ENCODE measurements at places on chromosomes 7 and 10. TPM values are rescaled to one million over a fixed set of nuclear protein-coding genes. Genes with fewer than 3 reads are reported as not detected.

The ZNF804B gene
- not detected for total RNA-seq

The JAKMIP3 gene
- 0.35 TPM for total RNA-seq

The PYROXD2 gene
- total RNA-seq = 4.4 TPM

The SLC39A12 gene
- not detected for total RNA-seq

The LIPF gene
- total RNA-seq = not detected

The HOXA11 gene
- total RNA-seq = not detected

The WNT2 gene
- total RNA-seq = not detected

The IFIT2 gene
- total RNA-seq = 43.5 TPM

The ZEB1 gene
- 32.0 TPM for total RNA-seq

The SERPINE1 gene
- 0.07 TPM for total RNA-seq

The EPO gene
- not detected for total RNA-seq

DNA sequence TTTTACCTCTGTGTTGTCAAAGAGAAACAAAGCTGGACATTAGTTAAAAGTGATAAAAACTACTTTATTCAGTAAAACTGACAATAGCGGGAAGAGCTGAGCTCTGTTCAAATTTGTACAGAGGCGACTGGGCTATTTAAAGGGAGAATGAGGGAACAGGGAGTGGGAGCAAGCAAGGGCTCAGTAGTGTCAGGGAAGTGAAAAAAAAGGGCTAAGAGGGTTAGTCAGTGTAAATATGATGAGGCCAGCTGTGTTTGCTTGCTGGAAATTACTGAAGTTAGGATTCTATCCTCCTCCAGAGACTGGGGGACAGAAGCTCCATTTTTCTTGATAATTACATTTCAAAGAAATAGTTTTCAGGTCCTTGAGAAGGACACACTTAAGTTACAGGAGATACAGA, 232.5 kb downstream of the SH2D4B start:
- H3K4me1 ChIP-seq = no peaks in the 10 kb centered on the region
- DNase-seq = no peak
- no peak overlapping the region for H3K27ac ChIP-seq
- no peak overlapping the region for H3K4me3 ChIP-seq
- peaks cover 21% of the 10 kb centered on the region for H3K27me3 ChIP-seq

GRCh38 chr10:43286076-43286805, 19.4 kb upstream of the RASGEF1A start:
- no peaks in the 10 kb centered on the region for H3K36me3 ChIP-seq
- H3K4me1 ChIP-seq = peaks cover 24% of the 10 kb centered on the region
- H3K4me3 ChIP-seq = no peak overlapping the region
- peak overlapping the region; percentile 9 for H3K27ac ChIP-seq

DNA sequence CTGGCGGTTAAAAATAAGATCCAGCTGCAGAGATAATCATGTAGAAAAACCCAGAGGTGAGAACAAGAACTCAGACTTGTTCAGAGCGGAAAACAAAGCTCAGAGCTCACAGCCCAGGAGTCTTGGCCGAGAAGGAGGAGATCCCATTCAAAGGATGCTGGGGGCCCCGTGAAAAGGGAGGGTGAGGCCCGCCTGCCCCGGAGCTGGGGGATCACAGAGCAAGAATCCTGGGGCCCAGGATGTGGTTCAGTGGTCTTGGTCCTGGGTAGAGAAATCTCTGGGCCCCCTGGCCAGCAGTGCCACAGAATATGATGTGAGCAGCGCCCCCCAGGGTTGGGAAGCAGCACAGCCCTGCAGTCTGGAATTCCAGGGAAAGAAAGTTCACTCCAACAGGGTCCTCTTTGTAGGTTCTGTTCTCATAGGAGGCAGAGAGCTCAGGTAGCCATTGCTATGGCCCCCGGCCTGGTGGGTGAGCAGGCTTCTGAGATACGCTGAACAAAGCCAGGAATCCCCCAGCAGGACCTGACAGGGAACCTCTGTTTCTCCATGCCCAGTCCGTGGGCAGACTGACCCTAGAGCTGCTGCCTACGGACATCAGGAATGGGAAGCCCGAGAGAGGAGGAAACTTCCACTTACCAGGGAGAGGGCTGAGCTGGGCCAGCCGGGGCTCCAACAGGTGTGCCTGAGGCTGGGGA, 77.7 kb upstream of the GNA12 start:
- H3K27ac ChIP-seq = no peak overlapping the region
- H3K36me3 ChIP-seq = peaks cover 56% of the 10 kb centered on the region

GRCh38 chr10:11337516-11337915, 273.9 kb downstream of the USP6NL start:
- peak; percentile 51 for DNase-seq
- H3K4me3 ChIP-seq = peak overlapping the region; percentile 48
- H3K27ac ChIP-seq = peak overlapping the region; percentile 52
- H3K27me3 ChIP-seq = no peaks in the 10 kb centered on the region
- H3K4me1 ChIP-seq = peaks cover 36% of the 10 kb centered on the region
- H3K36me3 ChIP-seq = peaks cover 24% of the 10 kb centered on the region

- no peaks in the 10 kb centered on the region for H3K36me3 ChIP-seq
- H3K27me3 ChIP-seq = no peaks in the 10 kb centered on the region
- no peak for DNase-seq
- H3K4me1 ChIP-seq = peaks cover under 1% of the 10 kb centered on the region
- no peak overlapping the region for H3K4me3 ChIP-seq
Observed at GRCh38 chr7:100598425-100598824, 3.7 kb upstream of the PCOLCE start.

DNA sequence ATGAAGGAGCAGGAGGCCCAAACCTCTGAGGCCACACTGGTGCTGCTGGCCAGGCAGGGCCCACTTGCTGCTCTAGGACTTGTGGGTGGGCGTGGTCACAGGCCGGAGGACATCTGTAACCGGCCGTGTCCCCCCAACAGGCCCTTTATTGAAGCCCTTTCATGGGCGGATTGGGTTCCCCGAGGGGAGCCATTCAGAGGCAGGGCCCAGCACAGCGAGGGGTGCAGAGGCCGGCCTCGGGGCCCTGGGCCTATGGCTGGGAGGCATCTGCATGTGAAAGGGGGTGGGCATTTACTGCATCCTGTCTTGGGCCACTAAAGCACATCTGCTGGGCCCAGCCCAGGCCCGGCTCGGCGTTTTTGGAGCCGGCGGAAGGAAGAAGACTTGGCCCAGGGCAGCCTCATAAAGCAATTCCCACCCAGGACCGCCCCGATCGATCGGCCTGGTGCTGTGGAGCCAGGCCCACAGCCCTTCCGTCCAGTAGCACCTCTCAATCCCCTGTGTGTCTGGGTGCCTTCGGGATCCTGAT, 8.4 kb downstream of the LHPP start:
- no peak overlapping the region for H3K4me3 ChIP-seq
- no peak overlapping the region for H3K27ac ChIP-seq
- H3K36me3 ChIP-seq = no peaks in the 10 kb centered on the region
- peaks cover 16% of the 10 kb centered on the region for H3K4me1 ChIP-seq
- DNase-seq = no peak

- no peaks in the 10 kb centered on the region for H3K4me1 ChIP-seq
- H3K36me3 ChIP-seq = no peaks in the 10 kb centered on the region
- DNase-seq = no peak
- H3K27ac ChIP-seq = no peak overlapping the region
Observed at GRCh38 chr10:124367936-124368335, 50.8 kb downstream of the OAT start.

DNA sequence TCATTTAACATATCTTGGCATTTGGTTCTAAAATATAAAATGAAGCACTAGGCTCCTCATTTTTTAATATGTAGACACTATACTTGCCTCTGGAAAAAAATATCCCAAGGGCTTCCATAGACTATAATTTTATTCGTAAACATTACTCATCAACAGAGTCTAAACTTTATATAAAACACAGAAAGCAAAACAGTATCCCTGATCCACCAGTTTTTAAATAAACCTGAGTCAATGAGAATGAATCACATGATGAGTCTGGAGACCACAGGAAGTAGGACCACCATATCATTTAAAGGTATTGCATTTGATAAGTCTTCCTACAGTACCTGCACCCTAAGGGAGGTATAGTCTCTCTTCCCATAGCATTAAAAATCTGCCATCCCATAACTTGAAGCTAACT, 228.0 kb downstream of the DGKI start:
- H3K27ac ChIP-seq = no peak overlapping the region
- H3K27me3 ChIP-seq = peaks cover 5% of the 10 kb centered on the region
- no peaks in the 10 kb centered on the region for H3K4me1 ChIP-seq
- H3K36me3 ChIP-seq = no peaks in the 10 kb centered on the region
- DNase-seq = no peak
- H3K4me3 ChIP-seq = no peak overlapping the region

DNA sequence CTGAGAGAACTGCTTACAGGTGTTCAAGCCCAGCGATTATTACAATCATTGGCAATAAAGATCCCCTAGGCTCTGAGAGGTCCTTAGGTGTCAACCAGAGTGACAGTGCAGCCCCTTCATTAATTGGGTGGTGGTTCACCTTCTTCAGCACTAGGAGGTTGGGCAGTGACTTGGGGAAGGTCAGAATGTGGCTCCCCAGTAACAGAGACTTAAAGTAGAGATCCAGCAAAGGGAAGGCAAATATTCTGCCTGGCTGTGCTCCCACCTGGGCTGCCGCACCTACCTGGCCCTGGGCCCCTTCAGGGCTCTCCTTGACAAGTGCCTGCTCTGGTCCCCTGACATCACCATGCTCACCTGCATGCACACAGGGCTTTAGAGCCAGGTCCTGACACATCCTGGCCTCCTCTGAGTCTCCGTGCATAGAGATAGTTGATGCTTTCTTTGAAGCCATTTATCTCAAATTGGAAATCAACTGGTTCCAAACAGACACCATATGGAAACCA, 1.9 kb downstream of the CLRN3 start:
- peaks cover 2% of the 10 kb centered on the region for H3K27me3 ChIP-seq
- no peak overlapping the region for H3K27ac ChIP-seq
- no peaks in the 10 kb centered on the region for H3K36me3 ChIP-seq
- H3K4me1 ChIP-seq = peaks cover 2% of the 10 kb centered on the region
- no peak for DNase-seq
- H3K4me3 ChIP-seq = no peak overlapping the region

GRCh38 chr7:41880107-41880506, 177.2 kb upstream of the INHBA start:
- no peak for DNase-seq
- peaks cover 14% of the 10 kb centered on the region for H3K27me3 ChIP-seq
- H3K27ac ChIP-seq = peak overlapping the region; percentile 72
- peaks cover 38% of the 10 kb centered on the region for H3K4me1 ChIP-seq
- H3K36me3 ChIP-seq = peaks cover 27% of the 10 kb centered on the region

- no peak overlapping the region for H3K27ac ChIP-seq
- no peaks in the 10 kb centered on the region for H3K36me3 ChIP-seq
- no peaks in the 10 kb centered on the region for H3K4me1 ChIP-seq
Observed at GRCh38 chr10:97081621-97082235, 104.0 kb downstream of the SLIT1 start.

DNA sequence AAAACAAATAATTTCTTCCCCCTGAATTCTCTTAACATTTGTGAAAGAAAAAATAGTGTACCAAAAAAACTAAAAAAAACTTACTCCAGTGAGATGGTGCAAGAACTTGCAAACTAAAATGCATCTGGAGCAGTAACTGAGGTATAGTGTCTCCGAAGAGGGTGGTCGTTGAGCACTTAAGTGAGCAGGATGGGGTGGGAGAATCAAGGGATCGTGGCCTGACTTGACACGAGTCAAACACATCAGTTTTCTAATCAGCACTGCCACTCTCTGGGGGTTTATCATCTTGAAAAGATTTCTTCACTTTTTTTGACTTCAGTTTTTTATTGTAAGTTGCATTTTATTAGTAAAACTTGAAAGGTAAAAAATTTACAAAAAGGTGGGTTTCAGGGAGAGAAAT, 2.5 kb downstream of the ZNF273 start:
- peaks cover 23% of the 10 kb centered on the region for H3K36me3 ChIP-seq

DNA sequence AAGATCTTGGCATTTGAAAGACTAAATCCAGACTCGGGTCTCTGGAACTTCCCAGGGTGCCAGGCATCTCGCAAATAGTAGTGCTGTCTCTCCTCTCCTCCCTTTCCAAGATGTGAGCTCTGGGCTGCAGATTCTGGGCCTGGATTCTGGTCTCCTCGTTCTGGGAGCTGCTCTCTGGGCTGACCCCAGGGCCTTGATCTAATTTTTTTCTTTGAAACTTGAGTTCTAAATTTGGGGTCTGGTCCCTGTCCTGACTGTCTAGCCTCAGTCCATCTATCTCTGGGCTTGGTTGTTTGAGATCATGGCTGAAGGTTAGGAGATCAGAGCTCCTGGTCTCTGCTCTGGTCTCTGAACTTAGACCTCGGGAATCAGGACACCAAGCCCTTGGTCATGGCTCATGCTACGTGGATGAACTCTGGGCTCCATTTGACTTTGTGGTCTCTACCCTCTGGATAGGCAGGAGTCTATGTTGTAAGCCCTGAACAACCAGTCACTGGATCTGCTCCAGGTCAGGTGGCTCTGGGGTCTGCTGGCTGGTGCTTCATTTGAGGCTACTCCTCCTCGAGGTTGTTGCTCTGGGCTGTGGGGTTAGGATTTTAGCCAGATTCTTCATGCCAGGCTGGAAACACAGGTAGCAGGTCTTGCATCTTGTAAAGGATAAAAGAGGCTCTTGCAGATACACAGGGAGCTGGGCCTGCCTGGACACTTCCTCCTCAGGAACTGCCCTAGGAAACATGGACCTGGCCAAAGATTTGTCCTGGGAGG, 8.0 kb upstream of the MBL2 start:
- no peak overlapping the region for H3K4me3 ChIP-seq
- H3K4me1 ChIP-seq = no peaks in the 10 kb centered on the region
- H3K27me3 ChIP-seq = peaks cover 4% of the 10 kb centered on the region
- H3K36me3 ChIP-seq = no peaks in the 10 kb centered on the region
- no peak overlapping the region for H3K27ac ChIP-seq

DNA sequence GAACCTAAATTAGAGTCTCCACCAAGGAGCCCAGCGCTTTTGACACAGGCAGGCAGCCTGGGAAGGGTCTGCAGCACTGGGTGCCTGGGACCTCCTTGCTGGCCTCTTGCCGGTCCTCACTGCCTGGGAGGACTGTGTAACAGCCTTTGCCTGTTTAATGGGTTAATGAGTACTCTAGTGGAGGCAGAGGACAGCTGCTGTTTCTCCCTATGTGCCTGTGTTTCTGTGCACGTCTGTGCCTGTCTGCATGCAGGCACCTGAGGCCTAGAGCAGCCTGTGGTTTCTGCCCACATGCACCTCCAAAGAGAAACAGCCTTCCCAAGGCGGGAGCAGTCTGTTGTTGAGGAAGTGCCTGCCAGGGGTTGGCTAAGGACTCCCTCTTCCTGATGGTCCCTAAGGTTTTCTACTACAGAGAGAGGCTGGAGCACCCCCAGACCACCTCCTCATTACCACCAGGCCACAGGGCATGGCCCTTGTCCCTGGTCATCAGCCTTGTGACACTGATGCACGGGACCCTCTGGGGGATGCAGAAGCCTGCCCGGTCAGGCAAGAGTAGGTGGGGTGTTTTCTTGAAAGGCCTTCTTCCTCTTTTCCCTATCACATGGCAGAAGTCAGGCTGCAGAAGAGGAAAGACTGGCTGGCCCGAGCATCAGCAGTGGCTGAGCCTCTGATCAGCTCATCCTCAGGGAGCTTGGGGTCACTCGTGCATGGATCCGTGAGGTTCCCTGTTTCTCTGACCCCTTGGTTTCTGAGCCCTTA, 14.2 kb downstream of the SLC29A3 start:
- no peak overlapping the region for H3K4me3 ChIP-seq
- DNase-seq = no peak
- no peak overlapping the region for H3K27ac ChIP-seq
- H3K4me1 ChIP-seq = no peaks in the 10 kb centered on the region
- H3K36me3 ChIP-seq = no peaks in the 10 kb centered on the region
- no peaks in the 10 kb centered on the region for H3K27me3 ChIP-seq

GRCh38 chr7:103292122-103292521, 5.1 kb upstream of the PMPCB start:
- no peak overlapping the region for H3K4me3 ChIP-seq
- H3K27me3 ChIP-seq = no peaks in the 10 kb centered on the region
- H3K27ac ChIP-seq = no peak overlapping the region
- no peaks in the 10 kb centered on the region for H3K36me3 ChIP-seq
- DNase-seq = no peak

All from activated CD4-positive, alpha-beta T cell treated with anti-CD3 and anti-CD28 coated beads for 36 hours (primary cell).